ENCODE measurements at places on chromosomes 5 and 9.
A peak's percentile ranks its signal among the peaks of the same experiment; 100 is the strongest.

GRCh38 chr9:7324152-7324598, 475.4 kb downstream of the DMAC1 start:
- DNase-seq = no peak

GRCh38 chr5:136084698-136085097, 47.9 kb upstream of the SMAD5 start:
- DNase-seq = no peak

- DNase-seq = no peak
These were observed 111.5 kb upstream of the FSTL4 start for GRCh38 chr5:133723651-133724366.

- no peak for DNase-seq
These were observed 59.7 kb upstream of the HMHB1 start for GRCh38 chr5:143752165-143752850.

- DNase-seq = no peak
These were observed 31.0 kb upstream of the B4GALT1 start for GRCh38 chr9:33198165-33198564.

GRCh38 chr5:43432486-43433375, 20.5 kb upstream of the CCL28 start:
- DNase-seq = peak; percentile 49
